ENCODE measurements at places on chromosomes 6 and 20. TPM values are rescaled to one million over a fixed set of nuclear protein-coding genes. Genes with fewer than 3 reads are reported as not detected.

The SAMD10 gene
- 47.2 TPM for total RNA-seq

DNA sequence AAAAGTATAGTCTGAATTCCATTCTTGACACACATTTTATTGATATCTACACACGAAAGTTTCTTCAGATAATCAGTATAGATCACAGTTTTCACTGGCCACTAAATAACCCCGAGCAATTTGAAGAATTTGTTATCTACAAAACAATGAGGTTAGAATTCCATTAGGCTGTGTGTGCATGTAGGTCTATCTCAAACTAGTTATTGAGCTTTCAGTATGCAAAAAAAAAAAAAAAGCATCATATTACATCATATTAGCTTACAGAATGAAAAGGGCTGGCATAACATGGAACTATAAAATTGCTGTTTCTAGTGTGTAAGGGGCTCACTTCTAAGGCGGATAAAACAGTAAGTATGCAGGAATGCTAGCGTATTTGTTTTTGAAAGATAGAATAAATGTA lies 59.5 kb upstream of the ADGRG6 start:
- no peak for DNase-seq

- DNase-seq, result no peak
These were observed 58.6 kb upstream of the SLC32A1 start for GRCh38 chr20:38665506-38666285.

DNA sequence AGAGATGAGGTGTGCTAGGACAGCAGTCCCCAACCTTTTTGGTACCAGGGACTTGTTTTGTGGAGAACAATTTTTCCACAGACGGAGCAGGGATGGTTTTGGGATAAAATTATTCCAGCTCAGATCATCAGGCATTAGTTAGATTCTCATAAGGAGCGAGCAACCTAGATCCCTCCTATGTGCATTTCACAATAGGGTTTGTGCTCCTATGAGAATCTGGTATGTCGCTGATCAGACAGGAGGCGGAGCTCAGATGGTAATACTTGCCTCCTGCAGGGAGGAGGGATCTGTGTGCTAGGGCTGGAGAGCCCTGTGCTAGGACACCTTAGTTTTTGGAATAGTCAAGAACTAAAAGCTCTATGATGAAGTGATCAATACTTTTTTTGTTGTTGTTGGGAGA lies 2.5 kb downstream of the SMIM13 start:
- DNase-seq, result peak; percentile 43

The CLPSL2 gene
- total RNA-seq, result not detected

DNA sequence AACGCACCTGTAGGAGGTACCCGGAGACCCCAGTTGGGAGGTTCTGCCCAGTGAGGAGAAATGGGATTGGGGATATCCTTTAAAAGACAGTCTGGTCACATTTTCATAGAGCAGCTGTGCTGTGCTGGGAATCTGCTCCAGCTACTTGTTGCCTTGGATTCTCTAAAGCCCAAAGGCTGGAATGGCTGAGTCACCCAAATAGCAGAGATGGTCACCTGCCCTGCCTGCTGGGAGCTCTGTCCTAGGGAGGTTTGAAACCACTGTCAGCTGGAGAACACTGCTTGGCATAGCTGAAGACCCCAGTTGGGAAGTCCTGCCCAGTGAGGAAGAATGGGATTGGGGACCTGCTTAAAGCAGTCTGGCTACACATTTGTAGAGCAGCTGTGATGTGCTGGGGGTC lies 34.8 kb upstream of the TFB1M start:
- DNase-seq, result no peak

The PHACTR3 gene
- 0.26 TPM for total RNA-seq

- no peak for DNase-seq
These were observed 330.8 kb downstream of the BCKDHB start for GRCh38 chr6:80437221-80437620.

The CST3 gene
- 417 TPM for total RNA-seq

The EPHA7 gene
- not detected for total RNA-seq

GRCh38 chr20:15267935-15268334 lies 930.5 kb upstream of the FLRT3 start:
- no peak for DNase-seq

DNA sequence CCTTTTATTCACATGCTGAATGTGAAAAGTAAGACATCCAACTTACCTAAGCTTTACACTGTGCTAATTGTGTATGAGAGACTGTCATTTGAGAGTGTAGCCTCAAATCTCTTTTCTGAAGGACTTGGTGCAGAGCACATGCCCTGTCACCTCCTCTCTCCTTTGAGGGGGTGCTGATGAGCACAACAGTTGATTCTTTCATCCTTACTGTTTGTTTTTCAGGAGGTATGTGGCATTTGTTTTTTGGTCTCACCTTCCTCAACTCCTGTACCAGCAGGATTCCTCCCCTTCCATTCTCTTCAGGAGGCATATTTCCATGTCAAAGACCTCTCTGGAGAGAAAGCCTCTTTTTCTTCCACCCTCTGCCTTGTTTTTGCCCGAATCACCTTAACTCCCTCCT lies 252.6 kb upstream of the CITED2 start:
- no peak for DNase-seq

The FAM83B gene
- total RNA-seq, result 9.4 TPM

The MCCD1 gene
- total RNA-seq, result not detected

GRCh38 chr6:18324706-18325042 lies 60.3 kb upstream of the DEK start:
- DNase-seq, result no peak

- no peak for DNase-seq
These were observed 42.5 kb downstream of the MBOAT1 start for GRCh38 chr6:20169786-20170185.

DNA sequence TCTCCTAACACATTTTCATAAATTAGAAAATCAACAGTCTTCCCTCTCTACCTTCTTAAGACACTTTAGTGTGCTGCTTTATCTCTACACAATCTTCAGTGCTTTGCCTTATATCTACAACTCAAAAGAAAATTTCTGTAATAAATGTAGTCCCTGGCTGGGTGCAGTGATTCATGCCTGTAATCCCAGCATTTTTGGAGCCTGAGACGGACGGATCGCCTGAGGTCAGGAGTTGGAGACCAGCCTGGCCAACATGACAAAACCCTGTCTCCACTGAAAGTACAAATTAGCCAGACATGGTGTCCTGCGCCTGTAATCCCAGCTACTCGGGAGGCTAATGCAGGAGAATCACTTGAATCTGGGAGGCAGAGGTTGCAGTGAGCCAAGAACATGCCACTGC lies 9.7 kb upstream of the EDN1 start:
- DNase-seq, result no peak

The HLA-DQA2 gene
- total RNA-seq, result not detected

- DNase-seq, result peak; percentile 64
These were observed 51.3 kb upstream of the REV3L start for GRCh38 chr6:111534231-111534751.

The APCDD1L gene
- total RNA-seq, result not detected

DNA sequence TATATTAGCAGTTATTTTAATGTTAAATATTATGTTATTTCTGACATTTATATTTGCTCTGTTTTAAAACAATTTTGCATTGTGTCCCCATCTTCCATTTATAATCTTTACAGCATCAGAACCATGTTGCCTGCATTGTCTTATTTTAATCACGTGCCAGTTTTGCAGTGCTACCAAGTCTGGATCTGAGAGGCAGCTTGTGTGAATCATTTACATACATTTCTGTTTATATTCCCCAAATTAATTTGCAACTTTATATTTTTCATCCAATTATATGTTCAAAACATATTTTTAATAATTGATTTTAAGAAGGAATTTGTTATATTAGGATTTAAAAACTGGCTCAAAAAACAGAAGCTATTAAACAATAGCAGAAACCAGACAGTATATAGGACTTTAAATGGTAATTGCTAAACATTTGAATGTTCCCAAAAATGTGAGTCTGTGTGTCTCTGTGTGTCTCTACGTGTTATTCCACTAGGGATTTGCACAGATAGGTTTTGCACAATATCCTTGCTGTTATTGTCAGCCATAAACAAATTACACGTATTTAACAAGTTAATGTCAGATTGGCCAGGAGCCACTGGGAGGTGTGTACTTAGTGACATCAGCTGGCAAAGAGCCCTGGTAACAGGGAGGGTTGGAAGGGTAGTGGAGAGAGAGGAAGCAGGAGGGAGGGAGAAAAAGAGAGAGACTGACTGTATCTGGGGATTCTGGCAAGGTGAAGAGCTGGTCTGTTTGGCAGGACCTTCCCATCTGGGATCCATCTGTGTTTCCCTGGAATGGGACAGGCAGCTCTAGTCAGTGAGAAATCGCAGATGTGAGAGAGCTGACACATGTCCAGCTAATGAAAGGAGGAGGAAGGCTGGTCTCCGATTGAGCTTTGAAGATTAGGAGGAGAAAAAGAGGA lies 72.1 kb downstream of the CBFA2T2 start:
- DNase-seq, result peak; percentile 95

DNA sequence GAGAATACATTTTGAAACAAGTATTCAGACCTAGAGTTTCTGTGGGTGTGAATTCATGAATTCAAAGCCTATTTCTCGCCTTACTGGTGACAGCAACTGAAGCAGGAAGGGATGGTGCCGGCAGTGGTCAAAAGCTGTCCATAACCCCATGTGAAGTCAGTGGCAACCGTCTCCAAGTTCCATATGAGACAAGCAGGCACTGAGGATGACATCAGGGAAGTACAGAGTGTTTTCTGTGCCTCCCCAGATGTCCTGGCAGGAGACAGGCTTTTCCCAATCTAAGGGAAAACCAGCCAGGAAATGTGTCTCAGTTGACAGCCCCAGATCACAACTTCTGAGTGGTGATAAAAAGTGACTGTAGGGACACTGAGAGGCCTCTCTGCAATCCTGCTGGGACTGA lies 66.6 kb downstream of the HIVEP2 start:
- DNase-seq, result no peak
